ENCODE measurements at places on chromosomes 16 and 17.

GRCh38 chr16:1745900-1746692 is 25.2 kb downstream of the NME3 start:
- no peak overlapping the region for H3K27ac ChIP-seq
- H3K27me3 ChIP-seq = no peaks in the 10 kb centered on the region
- DNase-seq = peak; percentile 50
- no peaks in the 10 kb centered on the region for H3K4me1 ChIP-seq
- peaks cover 21% of the 10 kb centered on the region for H3K36me3 ChIP-seq
- no peak overlapping the region for H3K4me3 ChIP-seq

GRCh38 chr16:67036323-67036741 is 7.4 kb downstream of the CBFB start:
- H3K27ac ChIP-seq = no peak overlapping the region
- H3K36me3 ChIP-seq = peaks cover 2% of the 10 kb centered on the region
- DNase-seq = no peak
- H3K4me1 ChIP-seq = peaks cover 14% of the 10 kb centered on the region
- no peak overlapping the region for H3K4me3 ChIP-seq

- no peak overlapping the region for H3K4me3 ChIP-seq
- H3K27ac ChIP-seq = no peak overlapping the region
- no peak for DNase-seq
- peaks cover 3% of the 10 kb centered on the region for H3K27me3 ChIP-seq
- H3K4me1 ChIP-seq = no peaks in the 10 kb centered on the region
Measured at GRCh38 chr17:1331708-1332107, 52.2 kb downstream of the TRARG1 start.

DNA sequence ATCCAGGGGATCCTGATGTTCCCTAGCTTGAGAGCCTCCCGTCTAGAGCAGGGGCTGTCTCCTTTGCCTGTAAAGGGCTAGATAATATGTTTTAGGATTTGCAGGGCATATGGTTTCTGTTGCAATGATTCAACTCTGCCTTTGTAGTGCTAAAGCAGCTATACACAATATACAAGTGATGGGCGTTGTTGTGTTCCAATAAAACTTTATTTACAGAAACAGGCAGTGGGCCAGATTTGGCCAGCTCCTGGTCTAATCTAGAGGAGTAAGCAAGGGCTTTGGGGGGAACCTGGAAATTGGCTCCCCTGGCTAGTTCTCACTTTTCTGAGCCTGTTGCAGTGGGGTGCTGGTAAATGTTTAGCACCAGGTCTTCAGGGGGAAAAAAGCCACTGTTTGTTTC is 13.8 kb downstream of the WWOX start:
- no peak overlapping the region for H3K27ac ChIP-seq
- DNase-seq = no peak
- H3K36me3 ChIP-seq = no peaks in the 10 kb centered on the region
- H3K4me1 ChIP-seq = no peaks in the 10 kb centered on the region

DNA sequence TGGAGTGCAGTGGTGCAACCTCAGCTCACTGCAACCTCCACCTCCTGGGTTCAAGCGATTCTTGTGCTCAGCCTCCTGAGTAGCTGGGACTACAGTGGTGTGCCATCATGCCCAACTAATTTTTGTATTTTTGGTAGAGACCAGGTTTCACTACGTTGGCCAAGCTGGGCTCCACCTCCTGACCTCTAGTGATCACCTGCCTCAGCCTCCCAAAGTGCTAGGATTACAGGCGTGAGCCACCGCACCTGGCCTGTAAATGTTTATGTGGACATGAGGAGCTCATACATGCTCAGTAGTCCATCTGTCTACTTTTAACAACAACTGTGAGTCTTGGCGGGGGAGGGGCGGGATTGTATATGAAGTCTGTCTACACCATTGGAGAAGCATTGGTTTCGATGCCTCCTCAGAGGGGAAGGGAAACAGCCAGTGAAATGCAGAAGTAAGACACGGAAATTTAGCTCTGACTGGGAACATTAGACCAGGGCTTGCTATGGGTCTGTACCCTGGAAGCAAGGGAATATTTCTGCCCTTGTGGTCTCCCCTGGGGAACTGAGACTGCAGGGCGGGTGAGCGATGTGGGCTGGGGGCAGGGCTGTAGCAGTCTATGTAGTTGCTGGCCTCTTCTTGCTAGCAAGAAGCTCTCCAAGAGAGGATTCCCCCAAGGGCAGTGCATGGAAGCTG is 9.3 kb downstream of the NUBP1 start:
- H3K36me3 ChIP-seq = peaks cover 3% of the 10 kb centered on the region
- H3K27ac ChIP-seq = no peak overlapping the region
- no peak overlapping the region for H3K4me3 ChIP-seq
- no peaks in the 10 kb centered on the region for H3K27me3 ChIP-seq

DNA sequence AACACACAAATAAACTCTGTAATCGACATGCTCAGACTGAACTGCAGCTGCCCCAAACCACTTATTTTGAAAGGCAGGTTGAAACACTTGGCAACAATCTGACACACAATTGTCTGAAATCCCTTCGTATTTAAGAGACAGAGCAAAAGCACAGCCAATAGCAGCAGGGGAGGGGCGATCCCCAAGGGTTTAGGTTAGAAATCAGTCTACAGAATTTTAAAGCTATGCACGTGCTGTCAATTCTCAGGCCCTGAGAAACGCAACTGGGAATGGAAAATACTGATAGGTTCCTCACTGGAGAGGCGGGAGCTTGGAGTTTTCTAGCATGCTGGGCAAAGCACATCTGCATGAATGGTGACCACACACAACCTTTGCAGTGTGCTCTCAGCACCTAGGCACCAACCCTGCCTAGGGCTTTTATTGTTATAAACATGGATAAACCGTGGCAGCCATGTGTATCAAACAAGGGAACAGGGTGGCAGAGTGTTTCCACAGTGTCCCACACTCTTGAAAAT is 168.0 kb downstream of the AATF start:
- no peaks in the 10 kb centered on the region for H3K4me1 ChIP-seq
- H3K27me3 ChIP-seq = no peaks in the 10 kb centered on the region
- peaks cover 4% of the 10 kb centered on the region for H3K36me3 ChIP-seq

- DNase-seq = no peak
- no peaks in the 10 kb centered on the region for H3K4me1 ChIP-seq
- no peaks in the 10 kb centered on the region for H3K27me3 ChIP-seq
- no peak overlapping the region for H3K27ac ChIP-seq
- H3K4me3 ChIP-seq = no peak overlapping the region
Measured at GRCh38 chr17:41766135-41766534, 20.4 kb downstream of the JUP start.

GRCh38 chr16:62035115-62036092 is 834 bp downstream of the CDH8 start:
- no peak overlapping the region for H3K4me3 ChIP-seq
- no peak overlapping the region for H3K27ac ChIP-seq
- no peak for DNase-seq
- no peaks in the 10 kb centered on the region for H3K4me1 ChIP-seq
- H3K36me3 ChIP-seq = no peaks in the 10 kb centered on the region

GRCh38 chr16:68436581-68436980 is 11.7 kb downstream of the SMPD3 start:
- no peak for DNase-seq
- H3K27ac ChIP-seq = no peak overlapping the region
- no peaks in the 10 kb centered on the region for H3K36me3 ChIP-seq
- peaks cover 2% of the 10 kb centered on the region for H3K27me3 ChIP-seq
- H3K4me3 ChIP-seq = no peak overlapping the region

DNA sequence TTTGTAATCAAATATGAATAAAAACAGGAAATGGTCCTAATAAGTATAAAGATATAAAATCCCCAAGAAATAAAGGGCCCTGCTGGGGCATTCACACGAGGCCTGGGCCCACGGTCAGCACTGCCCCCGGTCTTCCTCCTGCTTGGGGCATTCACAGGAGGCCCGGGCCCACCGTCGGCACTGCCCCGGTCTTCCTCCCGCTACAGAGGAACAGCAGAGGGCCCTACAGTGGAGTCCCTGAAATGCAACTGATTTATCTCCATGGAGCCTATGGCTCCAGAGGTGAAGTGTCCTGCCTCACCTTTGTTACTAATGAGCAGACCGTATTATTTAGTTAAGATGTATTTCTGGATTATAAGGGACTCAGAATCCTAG is 46.5 kb downstream of the MAP1LC3B start:
- H3K27me3 ChIP-seq = no peaks in the 10 kb centered on the region
- H3K4me1 ChIP-seq = peaks cover 16% of the 10 kb centered on the region
- H3K36me3 ChIP-seq = no peaks in the 10 kb centered on the region
- H3K4me3 ChIP-seq = no peak overlapping the region
- no peak overlapping the region for H3K27ac ChIP-seq

GRCh38 chr16:23006380-23006779 is 142.9 kb downstream of the USP31 start:
- no peak for DNase-seq
- no peaks in the 10 kb centered on the region for H3K4me1 ChIP-seq
- H3K27ac ChIP-seq = no peak overlapping the region
- H3K27me3 ChIP-seq = no peaks in the 10 kb centered on the region
- no peaks in the 10 kb centered on the region for H3K36me3 ChIP-seq
- no peak overlapping the region for H3K4me3 ChIP-seq

DNA sequence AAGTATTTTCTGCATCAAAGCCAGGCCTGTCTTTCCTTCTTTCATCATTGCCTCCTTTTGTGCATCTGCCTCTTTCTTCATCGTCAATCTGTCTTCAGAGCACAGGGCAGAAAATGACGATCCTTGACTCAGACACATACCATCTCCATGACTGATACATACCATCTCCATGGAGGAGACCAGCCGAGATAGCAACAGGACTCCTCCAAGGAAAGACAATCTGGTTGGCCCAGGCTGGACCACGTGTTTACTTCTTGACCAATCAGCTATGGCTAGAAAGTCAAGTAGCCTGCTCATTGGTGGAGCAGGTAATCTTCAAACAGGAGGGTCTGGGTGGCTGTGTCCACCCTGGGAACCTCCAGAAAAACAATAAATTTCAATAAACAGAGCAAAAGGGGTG is 164.6 kb downstream of the CPPED1 start:
- no peaks in the 10 kb centered on the region for H3K36me3 ChIP-seq
- H3K27ac ChIP-seq = no peak overlapping the region
- DNase-seq = peak; percentile 54
- H3K4me3 ChIP-seq = no peak overlapping the region
- no peaks in the 10 kb centered on the region for H3K27me3 ChIP-seq

DNA sequence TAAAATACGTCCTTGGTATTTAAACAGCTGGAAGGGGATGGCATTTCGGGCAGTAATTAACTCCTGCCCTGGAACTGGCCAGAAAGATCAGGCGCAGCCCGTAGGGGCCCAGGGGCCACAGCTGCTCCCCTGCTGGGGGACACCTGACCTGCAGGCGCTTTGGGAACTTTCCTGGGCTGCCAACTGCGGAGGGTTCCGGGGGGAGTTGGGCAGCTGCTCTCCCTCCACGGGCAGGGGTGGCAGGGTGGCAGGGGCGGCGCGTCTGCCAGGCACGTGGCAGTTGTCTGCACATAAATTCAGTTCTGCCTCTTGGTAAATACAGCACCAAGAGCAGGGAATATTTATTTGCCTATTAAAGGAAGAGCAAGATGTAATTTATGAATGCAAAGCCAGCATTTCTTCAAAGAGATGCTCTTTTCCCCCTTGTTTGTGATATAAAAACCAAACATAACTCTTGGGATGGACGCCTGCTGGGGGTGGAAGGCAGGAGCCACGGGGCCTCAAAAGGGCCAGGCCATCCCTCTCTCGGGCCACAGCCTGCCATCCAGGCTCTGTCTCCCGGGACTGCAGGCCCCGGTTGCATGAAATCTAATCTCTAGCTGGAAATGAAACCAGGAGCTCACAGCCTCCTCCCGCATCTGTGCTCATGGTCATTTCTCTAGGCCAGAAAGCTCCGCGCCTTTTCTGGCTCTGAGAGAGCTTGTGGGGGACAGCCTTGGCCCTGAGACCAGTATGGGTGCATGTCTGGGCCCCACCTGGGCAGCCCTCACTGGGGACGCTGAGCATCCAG is 29.9 kb upstream of the CHMP6 start:
- H3K27ac ChIP-seq = no peak overlapping the region
- H3K4me1 ChIP-seq = peaks cover 10% of the 10 kb centered on the region
- H3K4me3 ChIP-seq = no peak overlapping the region
- peaks cover 5% of the 10 kb centered on the region for H3K36me3 ChIP-seq
- DNase-seq = no peak

- peak overlapping the region; percentile 59 for H3K27ac ChIP-seq
- no peak overlapping the region for H3K4me3 ChIP-seq
- DNase-seq = peak; percentile 83
- H3K27me3 ChIP-seq = no peaks in the 10 kb centered on the region
- peaks cover 11% of the 10 kb centered on the region for H3K4me1 ChIP-seq
Measured at GRCh38 chr17:82866590-82867191, 26.9 kb upstream of the ZNF750 start.

DNA sequence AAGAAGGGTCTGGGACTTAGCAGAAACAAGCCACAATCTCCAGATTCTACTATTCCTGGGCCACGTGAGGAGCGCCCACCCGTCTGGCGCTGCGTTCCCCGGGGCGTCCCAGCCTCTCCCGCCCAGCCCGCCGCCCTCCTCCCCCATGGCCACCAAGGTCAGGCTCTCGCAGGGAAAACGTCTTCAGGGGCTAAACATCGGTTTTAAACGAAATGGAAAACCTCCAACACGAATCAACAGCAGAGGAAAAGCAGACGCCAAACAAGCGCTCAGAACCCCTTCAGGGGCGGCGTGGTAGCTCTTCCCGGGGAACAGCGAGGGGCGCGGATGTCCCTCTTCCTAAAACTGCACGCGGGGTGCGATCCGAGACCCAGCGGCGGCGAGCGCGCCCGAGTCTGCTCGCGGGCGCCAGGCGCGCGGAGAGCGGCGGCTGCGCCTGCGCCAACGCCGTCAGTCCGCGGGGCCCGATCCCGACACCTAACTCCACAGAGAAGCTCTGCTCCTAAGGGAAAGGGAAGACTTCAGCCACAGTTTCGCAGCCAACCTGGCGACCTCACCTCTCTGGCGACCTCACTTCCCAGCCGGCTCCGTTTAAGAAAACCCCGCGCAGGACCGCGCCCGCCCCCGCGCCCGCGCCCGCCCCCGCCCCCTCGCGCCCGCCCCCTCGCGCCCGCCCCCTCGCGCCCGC is 505 bp upstream of the COG1 start:
- H3K4me3 ChIP-seq = peak overlapping the region; percentile 87
- peaks cover 8% of the 10 kb centered on the region for H3K36me3 ChIP-seq
- DNase-seq = peak; percentile 77
- H3K27me3 ChIP-seq = no peaks in the 10 kb centered on the region
- peaks cover 6% of the 10 kb centered on the region for H3K4me1 ChIP-seq

GRCh38 chr16:4285167-4285566 is 12.3 kb upstream of the TFAP4 start:
- H3K4me3 ChIP-seq = no peak overlapping the region
- H3K4me1 ChIP-seq = peaks cover 13% of the 10 kb centered on the region
- H3K36me3 ChIP-seq = no peaks in the 10 kb centered on the region
- no peak overlapping the region for H3K27ac ChIP-seq

- no peaks in the 10 kb centered on the region for H3K27me3 ChIP-seq
- H3K36me3 ChIP-seq = no peaks in the 10 kb centered on the region
- no peak for DNase-seq
- H3K4me3 ChIP-seq = no peak overlapping the region
- no peaks in the 10 kb centered on the region for H3K4me1 ChIP-seq
Measured at GRCh38 chr16:29653471-29653870, 9.6 kb upstream of the SPN start.

GRCh38 chr17:7289256-7290032 is 5.0 kb downstream of the YBX2 start:
- DNase-seq = no peak
- no peak overlapping the region for H3K4me3 ChIP-seq
- no peaks in the 10 kb centered on the region for H3K4me1 ChIP-seq
- H3K36me3 ChIP-seq = no peaks in the 10 kb centered on the region

Data from fibroblast of lung (primary cell).